CD8-positive, alpha-beta memory T cell (primary cell): ENCODE measurements at places on chromosomes 3 and 15. TPM values are rescaled to one million over a fixed set of nuclear protein-coding genes. Genes with fewer than 3 reads are reported as not detected.
A peak's percentile ranks its signal among the peaks of the same experiment; 100 is the strongest.

DNA sequence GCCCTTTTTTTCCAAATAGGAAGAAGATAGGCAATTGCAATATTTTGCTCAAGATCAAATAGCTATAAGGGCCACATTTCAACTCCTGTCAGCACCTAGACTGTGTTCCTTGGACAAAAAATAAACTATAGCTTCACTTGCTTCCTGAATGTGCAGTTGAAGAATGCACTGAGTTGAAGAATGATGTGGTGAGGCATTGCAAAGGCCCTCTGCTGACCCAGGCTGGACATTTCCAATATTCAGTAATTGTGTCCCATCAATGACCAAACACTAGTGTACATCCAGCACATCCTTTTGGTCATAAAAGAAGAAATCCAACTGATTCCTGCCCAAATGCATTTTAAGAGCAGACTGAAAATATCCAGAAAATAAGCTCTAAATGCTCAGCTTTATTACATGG, 424.8 kb upstream of the TGFBR2 start:
- H3K27ac ChIP-seq: no peak overlapping the region
- peaks cover 5% of the 10 kb centered on the region for H3K27me3 ChIP-seq
- no peak for DNase-seq
- H3K36me3 ChIP-seq: no peaks in the 10 kb centered on the region
- no peaks in the 10 kb centered on the region for H3K4me1 ChIP-seq
- no peak overlapping the region for H3K4me3 ChIP-seq

The INO80 gene
- 26.3 TPM for total RNA-seq

DNA sequence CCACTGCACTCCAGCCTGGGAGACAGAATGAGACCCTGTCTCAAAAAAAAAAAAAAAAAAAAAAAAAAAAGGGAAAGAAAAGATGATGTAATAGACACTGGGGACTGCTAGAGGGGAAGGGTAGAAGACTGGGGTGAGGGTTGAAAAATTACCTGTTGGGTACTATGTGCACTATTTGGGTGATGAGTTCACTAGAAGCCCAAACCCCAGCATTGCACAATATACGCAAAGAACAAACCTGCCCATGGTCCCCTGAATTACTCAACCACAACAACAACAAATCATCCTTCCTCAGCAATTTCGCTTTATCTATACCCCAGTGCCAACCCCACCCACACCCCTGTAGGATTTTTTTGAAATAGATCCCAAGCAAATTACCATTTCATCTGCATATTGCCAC, 13.5 kb downstream of the NIPA1 start:
- H3K27me3 ChIP-seq: no peaks in the 10 kb centered on the region
- no peak overlapping the region for H3K4me3 ChIP-seq
- no peaks in the 10 kb centered on the region for H3K36me3 ChIP-seq
- H3K4me1 ChIP-seq: no peaks in the 10 kb centered on the region
- no peak for DNase-seq

DNA sequence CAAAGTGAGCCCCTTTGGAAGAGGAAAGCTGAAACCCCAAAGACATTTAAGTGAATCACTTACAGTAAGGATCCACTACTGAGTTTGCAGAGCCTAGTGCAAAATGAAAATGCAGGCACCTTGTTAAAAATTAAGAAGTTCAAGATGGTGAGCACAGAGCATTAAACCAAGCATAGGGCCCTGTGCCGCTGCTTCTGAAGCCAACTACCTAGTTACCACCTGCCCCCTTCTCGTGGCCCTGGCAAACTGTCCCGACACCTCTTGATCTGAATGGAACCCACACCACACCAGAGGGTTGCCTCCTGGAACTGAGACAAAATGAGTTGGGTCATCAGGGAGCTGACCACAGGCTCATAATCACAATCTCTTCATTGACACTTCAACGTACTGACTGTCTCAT, 25.6 kb downstream of the LRRC2 start:
- peaks cover 46% of the 10 kb centered on the region for H3K4me1 ChIP-seq
- DNase-seq: no peak
- no peaks in the 10 kb centered on the region for H3K36me3 ChIP-seq
- no peaks in the 10 kb centered on the region for H3K27me3 ChIP-seq
- H3K27ac ChIP-seq: no peak overlapping the region
- no peak overlapping the region for H3K4me3 ChIP-seq

GRCh38 chr3:18066899-18067582, 324.6 kb upstream of the TBC1D5 start:
- no peaks in the 10 kb centered on the region for H3K36me3 ChIP-seq
- H3K27ac ChIP-seq: no peak overlapping the region
- H3K27me3 ChIP-seq: no peaks in the 10 kb centered on the region
- H3K4me3 ChIP-seq: no peak overlapping the region

The CFAP20DC gene
- 1.00 TPM for total RNA-seq

DNA sequence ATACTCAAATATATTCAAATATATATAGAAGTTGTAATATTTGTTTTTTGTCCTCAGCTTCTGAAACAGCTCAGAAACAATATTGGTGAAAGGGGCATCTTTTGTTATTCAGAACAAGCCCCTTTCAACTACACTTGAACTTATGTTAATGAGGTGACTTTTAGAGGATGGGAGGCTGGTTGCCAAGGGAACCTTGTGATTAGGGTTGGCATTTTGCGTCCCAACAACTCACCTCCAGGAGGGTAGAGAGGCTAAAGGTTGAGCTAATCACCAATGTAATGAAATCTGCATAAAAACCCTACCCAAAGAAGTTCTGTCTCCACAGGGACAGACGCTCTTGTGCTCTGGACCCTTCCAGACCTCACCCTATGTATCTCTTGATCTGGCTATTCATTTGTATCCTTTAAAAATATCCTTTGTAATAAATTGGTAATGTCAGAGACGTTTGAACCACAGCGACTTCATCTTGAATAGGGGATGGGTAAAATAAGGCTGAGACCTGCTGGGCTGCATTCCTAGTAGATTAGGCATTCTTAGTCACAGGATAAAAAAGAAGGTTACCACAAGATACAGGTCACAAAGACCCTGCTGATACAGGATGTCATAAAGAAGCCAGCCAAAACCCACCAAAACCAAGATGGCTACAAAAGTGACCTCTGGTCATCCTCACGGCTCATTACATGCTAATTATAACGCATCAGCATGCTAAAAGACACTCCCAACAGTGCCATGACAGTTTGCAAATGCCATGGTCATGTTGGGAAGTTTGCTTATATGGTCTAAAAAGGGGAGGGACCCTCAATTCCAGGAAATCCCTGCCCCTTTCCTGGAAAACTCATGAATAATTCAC, 111.1 kb downstream of the FMN1 start:
- DNase-seq: no peak
- H3K27me3 ChIP-seq: no peaks in the 10 kb centered on the region
- H3K4me3 ChIP-seq: no peak overlapping the region
- H3K36me3 ChIP-seq: no peaks in the 10 kb centered on the region

- no peak overlapping the region for H3K27ac ChIP-seq
- DNase-seq: no peak
- no peak overlapping the region for H3K4me3 ChIP-seq
- H3K27me3 ChIP-seq: no peaks in the 10 kb centered on the region
Observed at GRCh38 chr3:16064642-16065414, 109.7 kb upstream of the GALNT15 start.

- no peaks in the 10 kb centered on the region for H3K4me1 ChIP-seq
- H3K36me3 ChIP-seq: peaks cover 6% of the 10 kb centered on the region
- no peaks in the 10 kb centered on the region for H3K27me3 ChIP-seq
- H3K27ac ChIP-seq: no peak overlapping the region
- DNase-seq: no peak
Observed at GRCh38 chr15:82137261-82137660, 91.4 kb upstream of the MEX3B start.

- no peak for DNase-seq
- no peaks in the 10 kb centered on the region for H3K27me3 ChIP-seq
- H3K36me3 ChIP-seq: no peaks in the 10 kb centered on the region
Observed at GRCh38 chr3:114551770-114552526, 258.1 kb downstream of the TIGIT start.

- H3K4me3 ChIP-seq: no peak overlapping the region
- no peaks in the 10 kb centered on the region for H3K27me3 ChIP-seq
- DNase-seq: no peak
- no peaks in the 10 kb centered on the region for H3K4me1 ChIP-seq
- no peak overlapping the region for H3K27ac ChIP-seq
Observed at GRCh38 chr3:191020730-191021396, 158.4 kb upstream of the GMNC start.

GRCh38 chr3:120752865-120753264, 10.3 kb downstream of the GTF2E1 start:
- H3K27ac ChIP-seq: no peak overlapping the region
- H3K36me3 ChIP-seq: no peaks in the 10 kb centered on the region
- no peak for DNase-seq
- H3K4me1 ChIP-seq: no peaks in the 10 kb centered on the region
- H3K4me3 ChIP-seq: no peak overlapping the region
- H3K27me3 ChIP-seq: no peaks in the 10 kb centered on the region

GRCh38 chr3:48245136-48245535, 4.2 kb downstream of the ZNF589 start:
- no peak overlapping the region for H3K4me3 ChIP-seq
- no peak overlapping the region for H3K27ac ChIP-seq
- H3K36me3 ChIP-seq: no peaks in the 10 kb centered on the region
- DNase-seq: no peak

DNA sequence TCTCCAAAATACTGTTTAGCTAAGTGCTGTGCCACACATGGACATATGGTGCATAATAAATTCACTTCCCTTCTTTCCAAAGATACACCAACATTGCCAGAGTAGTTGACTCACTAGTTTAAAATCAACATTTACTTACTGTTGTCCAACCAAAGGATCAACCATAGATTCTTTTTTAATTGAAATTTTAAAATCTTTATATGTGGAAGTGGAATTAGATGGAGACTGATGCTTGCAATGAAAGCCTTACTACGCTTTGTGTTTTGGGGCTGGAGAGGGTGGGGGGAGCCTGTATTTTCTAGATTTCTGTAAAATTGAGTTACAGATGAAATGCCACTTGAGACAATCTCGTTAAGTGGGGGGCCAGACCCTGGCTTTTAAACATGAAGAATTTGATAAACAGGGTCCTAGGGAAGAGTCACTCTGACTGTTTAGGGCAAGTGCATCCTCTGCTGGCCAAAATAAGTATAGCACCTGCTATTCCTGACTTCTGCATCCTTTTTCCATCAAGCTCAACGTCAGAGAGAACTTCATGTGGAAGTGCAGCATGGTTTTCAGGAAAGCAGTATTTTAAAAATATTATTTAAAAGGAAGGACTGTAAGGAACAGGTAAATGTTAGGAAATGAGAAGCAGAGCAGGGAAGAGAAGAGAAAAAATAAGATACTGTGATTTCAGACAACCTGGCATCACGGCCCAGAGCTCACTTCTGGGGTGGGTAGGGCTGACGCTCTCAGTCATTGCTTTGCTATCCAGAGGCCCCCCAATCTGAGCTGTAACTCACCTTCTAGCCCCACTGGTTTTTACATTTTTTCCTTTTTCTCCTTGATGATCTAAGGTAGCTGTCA, 76.7 kb downstream of the BOC start:
- no peaks in the 10 kb centered on the region for H3K36me3 ChIP-seq
- no peaks in the 10 kb centered on the region for H3K27me3 ChIP-seq
- no peak overlapping the region for H3K27ac ChIP-seq
- peak; percentile 18 for DNase-seq
- H3K4me1 ChIP-seq: no peaks in the 10 kb centered on the region

DNA sequence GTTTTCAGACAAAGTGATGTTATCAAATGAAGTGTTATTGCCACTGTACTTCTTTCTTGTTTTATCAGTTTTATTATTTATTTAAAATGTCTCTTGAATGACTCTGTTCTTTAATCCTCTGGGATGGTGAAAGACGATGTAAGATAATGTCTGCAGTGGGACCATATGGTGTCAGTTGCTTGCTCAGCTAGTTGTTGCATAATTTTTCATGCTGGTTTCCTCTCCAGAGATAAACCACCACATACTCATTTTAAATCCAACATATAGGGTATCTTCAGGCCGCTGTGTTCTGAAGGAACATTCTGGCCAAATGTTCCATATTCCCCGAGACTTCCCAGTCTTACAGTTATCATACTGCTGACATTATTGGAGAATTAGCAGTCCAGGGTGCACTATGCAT, 75.9 kb downstream of the GABRG3 start:
- H3K4me3 ChIP-seq: no peak overlapping the region
- H3K36me3 ChIP-seq: no peaks in the 10 kb centered on the region
- no peak for DNase-seq
- H3K4me1 ChIP-seq: no peaks in the 10 kb centered on the region
- no peaks in the 10 kb centered on the region for H3K27me3 ChIP-seq

GRCh38 chr15:43440721-43441281, 52.2 kb downstream of the TP53BP1 start:
- no peak for DNase-seq
- H3K27me3 ChIP-seq: no peaks in the 10 kb centered on the region
- H3K4me1 ChIP-seq: no peaks in the 10 kb centered on the region
- no peak overlapping the region for H3K27ac ChIP-seq

The SCAANT1 gene
- total RNA-seq: not detected

The ANKRD34C gene
- total RNA-seq: not detected

The GHSR gene
- not detected for total RNA-seq

DNA sequence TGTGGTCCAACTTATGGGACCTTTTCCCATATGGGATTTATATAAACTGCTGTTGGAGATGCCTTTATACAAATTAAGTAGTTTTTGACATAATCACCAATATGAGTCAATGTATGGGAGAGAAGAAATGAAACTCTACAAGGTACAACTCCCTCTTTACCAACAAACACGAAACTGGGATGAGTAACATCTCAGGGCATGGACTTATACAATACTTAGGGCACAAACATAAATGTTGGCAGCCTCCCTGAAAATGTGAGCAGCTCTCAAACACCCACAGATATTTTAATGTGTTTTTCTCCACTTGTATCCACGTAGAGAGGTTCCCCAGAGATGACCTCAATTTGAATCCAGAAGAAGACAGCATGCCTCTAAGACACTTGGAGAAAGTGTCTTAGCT, 161.6 kb downstream of the MAGI1 start:
- no peaks in the 10 kb centered on the region for H3K4me1 ChIP-seq
- no peaks in the 10 kb centered on the region for H3K27me3 ChIP-seq
- H3K27ac ChIP-seq: no peak overlapping the region
- no peaks in the 10 kb centered on the region for H3K36me3 ChIP-seq

DNA sequence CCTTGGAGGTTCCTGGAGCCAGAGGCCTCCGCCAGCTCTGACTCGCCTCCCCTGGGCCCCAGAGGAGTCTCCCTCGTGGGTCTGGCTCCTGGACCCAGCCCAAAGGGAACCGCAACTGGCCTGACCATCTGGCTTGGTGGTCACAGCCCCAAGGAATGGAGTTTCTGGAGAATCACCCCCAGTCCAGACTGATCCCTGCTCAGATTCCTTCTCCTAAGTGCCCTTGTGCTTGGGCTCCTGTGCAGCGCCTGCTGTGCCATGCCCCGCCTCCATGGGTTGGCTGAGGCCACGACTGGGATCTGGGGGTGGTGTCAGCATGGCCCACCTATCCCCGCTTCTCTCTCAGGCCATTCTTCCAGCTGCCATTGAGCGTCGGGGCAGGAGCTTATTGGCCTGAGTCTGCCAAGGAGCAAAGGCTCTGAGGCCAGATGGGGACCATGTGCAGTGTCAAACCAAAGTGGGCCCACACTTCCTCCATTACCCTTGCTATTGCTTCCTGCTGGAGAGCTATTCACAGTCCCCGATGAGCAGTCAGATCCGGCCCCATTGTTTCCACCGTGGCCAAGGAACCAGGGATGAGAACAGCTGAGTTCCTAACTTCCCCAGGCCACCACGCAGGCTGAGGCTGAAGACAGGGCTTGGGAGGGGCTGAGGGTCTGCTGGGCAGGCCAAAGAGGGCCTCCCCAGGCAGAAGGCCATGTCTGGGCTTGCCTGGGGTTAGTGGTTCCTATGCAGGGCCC, 19.0 kb downstream of the CSPG4 start:
- H3K27me3 ChIP-seq: no peaks in the 10 kb centered on the region
- no peak overlapping the region for H3K27ac ChIP-seq
- H3K36me3 ChIP-seq: no peaks in the 10 kb centered on the region
- H3K4me3 ChIP-seq: no peak overlapping the region

- DNase-seq: peak; percentile 79
- peak overlapping the region; percentile 36 for H3K4me3 ChIP-seq
- no peaks in the 10 kb centered on the region for H3K27me3 ChIP-seq
- peak overlapping the region; percentile 14 for H3K27ac ChIP-seq
- H3K4me1 ChIP-seq: peaks cover 61% of the 10 kb centered on the region
Observed at GRCh38 chr15:74545776-74546656, 5.0 kb downstream of the ARID3B start.
